ENCODE measurements at places on chromosomes 7 and 10.
A peak's percentile ranks its signal among the peaks of the same experiment; 100 is the strongest.

DNA sequence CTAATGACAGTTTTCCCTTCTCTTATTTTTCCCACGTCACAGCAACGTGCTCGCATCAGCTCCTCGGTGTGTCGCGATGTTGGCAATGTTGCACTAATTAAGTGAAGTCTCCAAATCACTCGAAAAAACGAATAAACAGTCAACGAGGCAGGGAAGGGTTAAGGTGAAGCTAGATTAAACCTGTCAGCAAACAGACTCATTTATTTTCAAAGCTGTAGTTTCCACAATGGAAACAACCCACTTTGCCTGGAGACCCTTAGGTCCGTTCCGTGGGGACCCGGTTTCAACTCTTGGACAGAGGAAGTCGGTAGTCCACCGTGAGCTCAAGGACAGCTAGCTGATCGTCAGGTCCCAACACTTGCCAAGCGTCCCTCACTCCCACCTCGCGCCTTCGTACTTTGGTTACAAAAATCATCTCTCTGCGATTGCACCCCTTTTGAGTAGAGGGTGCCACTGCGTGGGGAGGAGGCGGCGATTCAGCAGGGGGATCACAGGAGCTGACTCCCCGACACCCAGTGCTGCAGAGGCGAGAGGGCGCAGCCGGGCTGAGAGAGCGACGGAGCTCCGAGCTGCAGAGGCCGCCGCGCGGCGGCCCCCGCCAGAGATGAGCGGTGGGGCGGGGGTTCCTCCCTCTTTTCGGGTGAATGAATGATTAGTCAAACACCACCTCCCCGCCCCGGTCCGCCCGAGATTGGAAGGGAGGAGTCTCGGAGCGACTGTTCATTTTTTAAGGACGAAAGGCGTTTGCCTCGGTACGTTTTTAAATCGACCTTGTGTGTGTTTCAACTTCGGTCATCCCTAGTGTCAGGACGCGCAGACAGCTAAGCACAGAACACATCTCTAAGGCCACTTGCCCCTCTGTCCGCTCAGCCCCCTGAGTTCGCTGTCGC is 1.3 kb upstream of the BMPER start:
- DNase-seq = no peak

DNA sequence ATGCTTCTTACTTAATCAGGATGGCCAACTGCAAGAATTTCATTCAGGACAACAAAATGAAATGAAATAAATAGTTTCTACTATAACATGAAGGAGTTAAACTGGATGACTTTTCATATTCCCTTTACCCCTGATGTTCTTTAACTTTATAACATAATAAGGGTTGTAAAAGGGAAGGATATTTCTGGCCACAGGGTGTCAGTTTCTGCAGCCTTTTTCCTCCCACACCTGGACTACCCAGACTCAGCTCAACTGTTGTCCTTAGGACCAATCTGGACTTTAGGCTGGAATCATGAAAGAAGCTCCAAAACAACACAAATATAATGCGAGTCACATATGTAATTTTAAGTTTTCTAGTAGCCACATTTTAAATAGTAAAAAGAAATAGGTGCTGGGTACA is 43.4 kb downstream of the PRPS1L1 start:
- DNase-seq = no peak

GRCh38 chr10:43801626-43802025 is 152.9 kb upstream of the ZNF32 start:
- no peak for DNase-seq

DNA sequence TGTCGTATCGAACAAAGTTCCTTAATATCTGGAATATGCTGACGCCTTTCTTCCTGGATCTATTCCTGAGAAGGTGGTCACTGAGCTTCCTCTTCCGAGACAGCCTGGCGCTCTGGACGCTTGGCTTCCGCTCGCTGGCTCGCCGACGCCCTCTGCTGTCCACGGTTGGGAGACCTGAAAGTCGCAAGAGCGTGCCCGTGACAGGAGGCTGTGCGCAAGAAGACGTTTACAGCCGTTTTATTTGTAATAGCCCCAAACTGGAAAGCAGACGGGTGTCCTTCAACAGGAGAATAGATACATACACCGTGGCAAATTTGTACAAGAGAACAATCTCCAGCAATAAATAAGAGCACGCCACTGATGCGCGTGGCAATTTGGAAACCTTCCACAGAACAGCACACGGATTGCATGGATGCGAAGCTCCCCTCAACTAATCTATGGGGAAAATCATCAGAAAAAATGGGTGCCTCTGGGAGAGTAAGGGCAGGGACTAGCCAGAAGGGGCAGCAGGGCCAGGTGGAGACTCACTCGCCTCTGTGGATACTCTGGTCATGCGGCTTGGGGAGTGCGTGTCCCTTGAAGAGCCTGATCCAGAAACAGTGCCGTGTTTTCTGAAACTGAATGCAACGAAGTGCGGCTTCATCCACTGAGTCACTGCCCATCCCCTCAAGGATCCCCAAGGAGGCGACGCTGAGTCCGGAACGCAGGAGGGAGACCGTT is 41.5 kb upstream of the BNIP3 start:
- DNase-seq = peak; percentile 59

DNA sequence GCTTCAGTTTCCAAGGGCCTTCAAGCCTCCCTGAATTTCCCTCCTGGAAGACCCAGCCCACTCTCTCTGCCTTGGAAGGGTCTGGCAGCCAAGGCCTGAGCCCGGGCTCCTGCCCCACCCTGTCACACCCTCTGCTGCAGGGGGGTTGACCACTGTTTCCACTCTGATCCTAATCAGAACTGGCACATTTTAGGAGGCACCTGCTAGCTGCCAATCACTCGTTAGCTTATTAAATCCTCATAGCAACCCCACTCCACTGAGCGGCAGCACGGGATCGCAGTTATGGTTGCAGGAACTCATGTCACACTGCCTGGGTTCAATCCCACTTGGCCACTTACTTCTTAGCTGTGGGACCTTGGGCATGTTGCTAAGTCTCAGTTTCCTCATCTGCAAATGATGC is 12.9 kb downstream of the HSPB1 start:
- no peak for DNase-seq

DNA sequence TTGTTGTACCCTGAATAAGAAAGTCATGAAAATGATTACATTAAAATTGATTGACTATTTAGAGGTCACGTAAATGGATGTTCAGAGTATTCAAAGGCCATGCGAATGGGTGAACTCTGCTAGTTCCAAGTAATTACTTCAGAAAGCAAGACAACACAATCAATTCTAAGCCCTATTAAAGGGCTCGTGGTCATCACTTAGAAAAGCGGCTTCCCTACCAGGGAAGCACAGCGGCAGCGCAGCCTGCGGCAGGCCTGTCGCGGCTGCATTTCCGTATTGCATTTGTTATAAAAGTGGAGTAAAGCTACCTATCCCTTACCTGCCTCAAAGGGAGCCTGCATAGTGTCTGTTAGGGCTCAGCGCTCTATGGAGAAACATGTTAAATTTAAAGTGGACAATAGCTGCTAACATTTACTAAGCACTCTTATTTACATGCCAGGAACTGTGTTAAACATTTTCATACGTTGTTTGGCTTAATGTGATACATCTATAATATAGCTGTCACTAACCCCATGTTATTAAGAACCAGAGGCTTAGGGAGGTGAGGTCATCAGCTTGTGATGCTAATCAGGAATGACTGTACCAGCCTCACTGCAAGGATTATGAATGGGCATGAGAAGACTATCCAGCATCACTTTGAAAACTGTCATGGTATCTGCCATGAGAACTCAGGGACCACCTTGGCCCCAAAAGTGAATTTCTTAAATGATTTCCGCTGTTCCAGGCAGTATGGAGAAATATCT is 187.5 kb downstream of the CELF2 start:
- no peak for DNase-seq
